Sigmoid colon (tissue), 7 donors: ENCODE measurements at places on chromosomes 12 and 14. TPM values are rescaled to one million over a fixed set of nuclear protein-coding genes. Genes with fewer than 3 reads are reported as not detected.

Gene ARID2
- total RNA-seq = 31.0 TPM

Gene SGPP1
- 18.8 TPM for total RNA-seq

Gene HOMEZ
- total RNA-seq = 10.5 TPM

Gene RNU6-8
- not detected for total RNA-seq

Gene NKX2-1
- total RNA-seq = not detected

Gene TUBA1B
- 677 TPM for total RNA-seq

Gene NELL2
- total RNA-seq = 14.7 TPM

Gene NOS1
- total RNA-seq = 1.6 TPM

Gene ANO4
- 1.4 TPM for total RNA-seq

Gene SLC4A8
- 0.71 TPM for total RNA-seq

DNA sequence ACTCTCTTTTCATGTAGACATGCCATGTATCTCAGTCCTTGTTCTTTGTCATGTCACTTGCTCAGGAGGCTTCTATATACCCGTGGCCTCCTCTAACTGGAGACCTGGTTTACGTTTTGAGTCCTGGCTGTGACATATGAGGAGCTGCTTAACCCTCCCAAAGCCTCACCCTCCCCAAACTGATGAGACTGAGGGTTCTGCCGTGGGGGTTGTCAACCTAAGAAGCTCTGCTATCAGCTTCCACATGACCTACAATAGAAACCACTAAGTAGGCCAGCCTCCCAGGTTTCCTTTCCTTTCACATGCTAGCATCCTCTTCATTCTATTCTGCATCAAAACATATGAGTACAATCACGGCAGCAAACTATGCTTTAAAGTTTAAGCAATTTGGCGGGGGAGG is 76.8 kb upstream of the WSCD2 start:
- H3K27ac ChIP-seq = no peak overlapping the region
- no peak for DNase-seq

DNA sequence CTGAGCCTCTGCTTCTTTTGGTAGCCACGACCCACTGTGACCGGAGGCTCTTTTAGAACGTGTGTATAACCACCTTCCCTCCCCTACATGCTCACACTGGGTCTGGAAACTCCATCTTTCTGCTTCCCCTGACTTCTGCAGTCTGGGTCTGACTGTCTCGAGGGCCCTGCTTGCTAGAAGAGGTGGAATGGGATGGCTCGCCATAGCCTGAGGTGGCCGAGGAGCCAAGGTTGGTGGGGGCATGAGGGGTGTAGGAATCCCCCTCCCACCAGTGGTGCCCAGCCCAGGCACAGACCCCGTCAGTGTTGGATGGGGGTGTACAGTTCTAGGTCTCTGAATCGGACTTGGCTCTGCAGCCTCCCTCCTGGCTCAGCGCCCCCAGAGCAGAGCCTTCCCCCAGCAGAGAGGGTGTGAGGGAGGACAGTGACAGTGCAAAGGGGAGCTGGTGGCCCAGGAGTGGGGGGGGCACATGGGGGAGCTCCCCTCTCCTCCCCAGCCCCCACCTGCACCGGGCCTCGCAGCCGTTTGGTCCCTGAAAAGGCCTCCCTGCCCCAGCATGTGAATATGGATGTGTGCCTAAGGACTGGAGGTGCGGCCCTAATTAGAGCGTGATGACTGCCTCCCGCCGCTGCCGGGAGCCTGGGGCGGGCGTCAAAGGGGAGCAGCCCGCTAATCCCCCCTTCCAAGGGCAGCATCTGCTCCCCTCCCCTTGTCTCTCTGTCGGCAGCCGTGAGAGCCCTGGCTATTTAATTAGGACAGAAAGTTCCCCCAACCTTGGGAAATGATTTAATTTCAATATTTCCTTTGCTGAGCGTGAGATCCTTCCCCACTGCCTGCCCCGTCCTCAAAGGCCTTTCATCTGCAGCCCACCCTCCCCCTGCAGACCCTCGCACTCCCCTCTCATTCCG is 196.2 kb upstream of the C14orf180 start:
- DNase-seq = peak; percentile 42
- H3K4me3 ChIP-seq = no peak overlapping the region
- H3K27me3 ChIP-seq = no peaks in the 10 kb centered on the region
- no peaks in the 10 kb centered on the region for H3K4me1 ChIP-seq
- no peaks in the 10 kb centered on the region for H3K36me3 ChIP-seq

- no peak overlapping the region for H3K4me3 ChIP-seq
- no peaks in the 10 kb centered on the region for H3K36me3 ChIP-seq
- no peak for DNase-seq
- no peaks in the 10 kb centered on the region for H3K27me3 ChIP-seq
- no peak overlapping the region for H3K27ac ChIP-seq
- H3K4me1 ChIP-seq = no peaks in the 10 kb centered on the region
These were observed 149.0 kb upstream of the RMST start for GRCh38 chr12:97313471-97314190.

DNA sequence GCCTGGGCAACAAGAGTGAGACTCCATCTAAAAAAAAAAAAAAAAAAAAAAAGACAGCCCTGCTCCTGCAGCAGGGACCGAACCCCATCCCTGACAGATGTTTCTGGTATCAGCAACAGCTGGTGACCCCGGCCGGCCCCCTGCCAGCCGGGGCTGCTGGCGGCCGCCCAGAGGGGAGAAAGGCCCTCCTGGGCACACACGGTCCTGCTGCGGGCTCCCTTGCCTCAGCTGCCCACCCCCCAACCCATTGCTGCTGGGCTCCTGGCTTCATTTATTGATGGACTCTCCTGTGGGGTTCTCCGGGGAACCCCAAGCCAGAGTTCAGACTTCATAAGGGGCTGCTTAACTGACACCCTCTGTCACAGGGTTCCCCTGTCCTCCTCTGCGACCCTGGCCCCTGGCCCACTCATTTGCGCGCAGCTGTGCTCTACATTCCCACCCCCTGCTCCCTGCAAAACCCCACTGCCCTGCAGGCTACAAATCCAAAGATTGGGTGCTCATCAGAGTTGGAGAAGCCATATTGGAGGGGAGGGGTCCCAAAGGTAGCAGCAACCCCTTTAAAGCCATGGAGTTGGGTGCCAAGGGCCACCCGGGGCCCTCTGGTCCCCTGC is 103.6 kb upstream of the RTL1 start:
- DNase-seq = peak; percentile 57
- H3K27ac ChIP-seq = no peak overlapping the region
- H3K27me3 ChIP-seq = no peaks in the 10 kb centered on the region
- H3K36me3 ChIP-seq = no peaks in the 10 kb centered on the region

DNA sequence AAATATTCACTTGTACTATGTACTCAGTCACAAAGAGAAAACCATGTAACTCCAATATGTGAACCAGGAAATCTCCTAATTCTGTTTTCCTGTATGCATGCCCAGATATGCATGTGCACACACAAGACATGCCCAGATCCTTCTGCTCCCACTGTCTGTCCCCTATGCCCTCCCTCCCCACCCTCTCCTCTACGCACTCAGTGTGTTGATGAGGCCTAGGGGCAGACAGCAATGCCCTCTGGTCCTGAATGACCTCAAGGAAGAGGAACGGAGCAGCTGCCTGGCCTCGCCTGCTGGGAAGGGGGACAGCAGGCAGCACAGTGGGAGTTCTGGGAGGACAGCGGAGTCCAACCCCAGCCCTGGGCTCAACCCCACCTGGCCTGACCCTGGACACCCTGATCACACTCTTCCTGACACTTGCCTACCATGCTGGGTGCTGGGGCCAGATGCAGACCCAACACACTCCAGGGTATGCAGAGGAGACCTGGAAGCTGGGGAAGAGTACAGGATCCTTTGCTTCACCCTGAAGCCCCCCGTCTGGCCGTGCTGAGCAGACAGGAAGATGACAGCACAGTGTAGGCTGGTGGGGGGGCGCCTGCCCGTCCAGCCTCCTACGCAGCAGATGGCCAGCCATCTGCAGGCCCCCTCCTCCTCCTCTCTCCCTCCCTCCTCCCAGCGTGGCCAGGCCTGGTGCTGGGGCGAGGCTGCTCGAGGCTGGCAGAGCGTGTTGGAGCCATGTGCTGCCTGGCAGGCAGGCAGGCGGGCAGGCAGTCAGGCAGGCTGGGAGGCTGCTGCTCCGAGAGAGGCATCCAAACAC is 106.6 kb upstream of the NCOR2 start:
- no peak overlapping the region for H3K4me3 ChIP-seq
- no peak for DNase-seq
- peak overlapping the region; percentile 80 for H3K27ac ChIP-seq
- peaks cover 34% of the 10 kb centered on the region for H3K4me1 ChIP-seq

DNA sequence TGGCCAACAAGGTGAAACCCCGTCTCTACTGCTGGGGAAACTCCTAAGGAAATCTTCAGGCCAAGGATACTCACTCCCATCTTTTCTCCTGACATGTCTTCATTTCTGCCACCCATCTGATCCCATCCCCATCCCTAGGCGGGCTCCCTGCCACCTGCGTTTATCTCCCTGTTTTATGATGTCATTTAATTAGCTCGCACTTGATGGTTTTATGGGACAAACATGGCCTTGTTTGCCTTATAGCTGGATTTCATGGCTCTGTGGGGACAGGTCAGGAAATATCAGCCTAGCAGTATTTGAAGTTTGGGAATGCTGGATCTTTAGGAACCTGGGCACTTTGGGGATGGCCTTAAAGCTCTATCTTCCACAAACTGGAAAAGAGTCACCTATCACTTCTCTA is 88.5 kb upstream of the CISTR start:
- H3K4me3 ChIP-seq = no peak overlapping the region
- H3K4me1 ChIP-seq = no peaks in the 10 kb centered on the region
- no peak overlapping the region for H3K27ac ChIP-seq
- H3K36me3 ChIP-seq = no peaks in the 10 kb centered on the region

DNA sequence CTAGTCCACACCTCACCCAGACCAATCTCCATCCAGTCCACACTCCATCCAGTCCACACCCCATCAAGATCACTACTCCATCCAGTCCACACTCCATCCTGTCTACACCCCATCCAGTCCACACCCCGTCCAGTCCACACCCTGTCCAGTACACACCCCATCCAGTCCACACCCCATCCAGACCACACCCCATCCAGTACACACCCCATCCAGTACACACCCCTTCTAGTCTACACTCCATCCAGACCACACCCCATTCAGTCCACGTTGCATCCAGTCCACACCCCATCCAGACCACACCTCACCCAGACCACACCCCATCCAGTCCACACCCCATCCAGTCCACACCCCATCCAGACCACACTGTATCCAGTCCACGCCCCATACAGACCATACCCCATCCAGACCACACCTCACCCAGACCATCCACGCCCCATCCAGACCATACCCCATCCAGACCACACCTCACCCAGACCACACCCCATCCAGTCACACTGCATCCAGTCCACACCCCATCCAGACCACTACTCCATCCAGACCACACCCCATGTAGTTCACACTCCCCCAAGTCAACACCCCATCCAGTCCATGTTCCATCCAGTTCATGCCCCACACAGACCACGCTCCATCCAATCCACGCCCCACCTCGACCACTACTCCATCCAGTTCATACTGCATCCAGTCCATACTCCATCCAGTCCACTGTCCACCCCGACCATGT is 116.6 kb upstream of the RTL1 start:
- no peak overlapping the region for H3K27ac ChIP-seq
- DNase-seq = peak; percentile 42
- H3K36me3 ChIP-seq = no peaks in the 10 kb centered on the region

- peaks cover 12% of the 10 kb centered on the region for H3K36me3 ChIP-seq
- peak overlapping the region; percentile 98 for H3K27ac ChIP-seq
- no peaks in the 10 kb centered on the region for H3K4me1 ChIP-seq
- H3K27me3 ChIP-seq = no peaks in the 10 kb centered on the region
These were observed 5.2 kb downstream of the TRAFD1 start for GRCh38 chr12:112130441-112130998.

DNA sequence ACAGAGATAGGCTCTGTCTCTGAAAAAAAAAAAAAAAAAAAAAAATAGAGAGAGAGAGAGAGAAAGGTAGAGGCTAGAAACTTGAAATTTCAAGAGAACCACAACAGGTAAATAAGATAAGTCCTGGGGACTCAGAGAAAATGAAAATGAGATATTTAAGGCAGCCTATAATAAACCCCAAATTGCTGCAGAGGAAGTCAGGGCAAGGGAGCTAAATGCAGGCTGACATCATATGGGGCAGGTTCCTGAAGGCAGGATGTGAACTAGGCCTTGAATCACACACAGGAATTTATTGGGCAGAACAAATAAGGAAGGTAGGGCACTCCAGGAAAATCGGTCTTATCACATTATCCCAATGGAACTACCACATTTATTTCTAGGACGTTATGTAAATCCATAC is 54.9 kb upstream of the NUDT4 start:
- H3K27ac ChIP-seq = no peak overlapping the region
- H3K36me3 ChIP-seq = no peaks in the 10 kb centered on the region
- no peak for DNase-seq
- no peaks in the 10 kb centered on the region for H3K27me3 ChIP-seq
- H3K4me1 ChIP-seq = no peaks in the 10 kb centered on the region
- no peak overlapping the region for H3K4me3 ChIP-seq

DNA sequence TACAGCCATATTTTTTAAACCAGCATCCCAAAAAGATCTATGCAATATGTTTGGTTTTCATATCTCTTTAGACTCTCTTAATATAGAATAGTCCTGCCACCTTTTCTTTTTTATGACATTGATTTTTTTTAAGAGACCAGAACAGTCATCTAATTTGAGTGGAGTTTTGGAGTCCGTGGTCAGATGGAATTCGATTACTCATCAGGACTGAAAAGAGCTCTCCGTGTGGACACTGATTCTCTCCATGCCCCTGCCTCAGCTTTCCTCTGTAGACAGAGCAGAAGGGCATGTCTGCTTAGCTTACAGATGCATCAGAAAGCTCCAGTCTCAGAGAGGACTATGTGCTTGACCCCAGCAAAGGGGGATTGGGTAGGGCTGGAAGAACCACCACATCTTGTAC is 27.8 kb downstream of the SMCO2 start:
- DNase-seq = no peak
- no peak overlapping the region for H3K27ac ChIP-seq
- no peaks in the 10 kb centered on the region for H3K4me1 ChIP-seq
- H3K27me3 ChIP-seq = no peaks in the 10 kb centered on the region
- H3K4me3 ChIP-seq = no peak overlapping the region
- H3K36me3 ChIP-seq = no peaks in the 10 kb centered on the region

- no peaks in the 10 kb centered on the region for H3K27me3 ChIP-seq
- no peaks in the 10 kb centered on the region for H3K4me1 ChIP-seq
- no peak overlapping the region for H3K27ac ChIP-seq
- no peak for DNase-seq
These were observed 43.9 kb downstream of the TMTC3 start for GRCh38 chr12:88185988-88186387.

GRCh38 chr12:102483466-102483865 is 3.1 kb upstream of the IGF1 start:
- no peaks in the 10 kb centered on the region for H3K4me1 ChIP-seq
- H3K36me3 ChIP-seq = no peaks in the 10 kb centered on the region
- no peaks in the 10 kb centered on the region for H3K27me3 ChIP-seq
- H3K4me3 ChIP-seq = no peak overlapping the region
- no peak for DNase-seq
- no peak overlapping the region for H3K27ac ChIP-seq

- DNase-seq = no peak
- peaks cover 32% of the 10 kb centered on the region for H3K27me3 ChIP-seq
- H3K27ac ChIP-seq = no peak overlapping the region
- no peak overlapping the region for H3K4me3 ChIP-seq
- no peaks in the 10 kb centered on the region for H3K36me3 ChIP-seq
These were observed 61.6 kb upstream of the PSMC1 start for GRCh38 chr14:90194706-90195105.
